ENCODE measurements at places on chromosomes 12 and 14.

GRCh38 chr12:89789862-89790261 is 81.2 kb upstream of the ATP2B1 start:
- DNase-seq = no peak

DNA sequence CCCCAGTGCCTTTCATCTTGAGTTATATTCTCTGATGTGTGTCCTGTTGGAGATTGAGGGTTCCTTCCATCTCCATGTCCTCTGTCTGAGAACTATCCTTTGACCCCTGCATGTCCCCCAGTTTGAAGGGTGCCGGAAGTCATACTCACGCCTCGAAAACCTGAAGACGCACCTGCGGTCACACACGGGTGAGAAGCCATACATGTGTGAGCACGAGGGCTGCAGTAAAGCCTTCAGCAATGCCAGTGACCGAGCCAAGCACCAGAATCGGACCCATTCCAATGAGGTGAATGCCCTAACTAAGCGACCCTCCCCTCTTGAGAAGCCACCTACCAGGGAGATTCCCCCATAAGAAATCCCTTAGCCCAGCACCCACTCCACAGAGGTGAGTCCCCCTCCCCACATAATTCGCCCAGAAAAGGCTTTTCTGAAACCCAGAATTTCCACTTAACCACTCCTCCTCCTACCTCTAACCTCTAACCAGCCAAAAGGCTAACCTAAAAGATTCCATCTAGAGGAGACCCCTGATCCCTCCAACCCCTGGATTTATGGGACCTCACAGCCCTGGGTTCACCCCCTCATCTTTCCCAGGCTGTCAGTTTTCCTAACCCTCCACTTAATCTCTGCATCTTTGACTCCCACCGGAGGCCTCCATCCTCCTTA is 7.8 kb downstream of the GLI1 start:
- no peak for DNase-seq

DNA sequence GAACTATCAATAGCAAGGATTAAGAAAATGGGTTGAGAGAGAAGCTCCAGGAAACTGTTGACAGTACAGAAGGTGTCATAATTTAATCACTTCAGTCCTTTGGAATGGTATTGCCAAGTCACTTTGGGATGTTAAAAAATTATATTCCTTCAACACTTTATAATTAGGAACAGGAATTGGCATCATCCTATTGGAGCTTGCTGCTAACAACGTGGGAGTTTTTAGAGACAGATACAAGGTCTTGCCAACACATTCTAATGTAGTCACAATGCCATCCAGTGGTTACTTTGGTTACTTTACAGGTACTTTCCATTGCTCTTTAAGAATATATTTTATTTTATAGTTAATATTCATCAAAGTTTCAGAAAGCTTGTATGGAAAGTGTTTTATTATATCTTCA is 310.1 kb downstream of the SYT1 start:
- DNase-seq = no peak

GRCh38 chr14:68284834-68285233 is 465.3 kb downstream of the RAD51B start:
- no peak for DNase-seq

DNA sequence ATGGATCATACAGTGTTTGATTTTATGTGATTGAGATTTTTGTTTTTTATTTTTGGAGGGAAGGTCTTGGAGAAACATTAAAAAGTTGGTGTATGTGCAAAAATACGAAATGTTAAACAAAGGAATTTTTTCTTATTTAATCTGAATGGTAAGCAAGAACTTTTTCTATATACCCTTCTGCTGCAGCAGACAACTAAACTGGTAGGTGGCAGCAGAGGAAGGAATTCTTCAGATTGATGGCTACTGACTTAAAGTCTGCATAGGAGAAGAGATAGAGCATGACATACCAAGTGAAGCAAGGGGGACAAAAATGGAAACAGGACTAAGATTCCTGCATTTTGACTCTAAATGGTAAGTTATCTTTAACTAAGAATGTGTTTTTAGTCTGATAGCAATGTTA is 42.0 kb upstream of the A2ML1 start:
- DNase-seq = no peak

DNA sequence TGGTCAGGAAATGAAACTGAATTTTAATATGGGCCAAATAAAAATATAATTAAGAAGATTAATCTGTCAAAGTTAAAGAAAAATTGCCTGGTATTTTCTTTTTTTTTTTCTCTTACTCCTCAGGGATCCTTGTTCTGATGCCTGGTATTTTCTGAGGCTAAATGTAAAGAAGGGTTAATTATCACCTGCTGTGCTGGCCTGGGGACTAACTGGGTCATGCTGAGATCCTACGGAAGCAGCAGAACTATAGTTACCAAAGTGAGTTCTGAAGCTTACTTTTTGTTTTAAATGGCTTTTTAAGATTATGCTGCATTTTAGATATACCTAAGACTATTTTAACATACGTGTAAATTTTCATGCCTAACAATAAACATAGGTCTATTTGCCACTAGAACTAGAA is 23.3 kb downstream of the ZC2HC1C start:
- DNase-seq = no peak
